ENCODE measurements at places on chromosomes 1 and 21. TPM values are rescaled to one million over a fixed set of nuclear protein-coding genes. Genes with fewer than 3 reads are reported as not detected.

The SLC22A15 gene
- total RNA-seq, result 36.0 TPM

GRCh38 chr21:32946654-32947053 is 79.1 kb upstream of the OLIG2 start:
- no peak for DNase-seq

- no peak for DNase-seq
Observed at GRCh38 chr1:70210820-70211219, 5.4 kb upstream of the LRRC40 start.

The BTBD8 gene
- 15.4 TPM for total RNA-seq

- no peak for DNase-seq
Observed at GRCh38 chr1:247496581-247497285, 38.8 kb upstream of the OR2B11 start.

- DNase-seq, result no peak
Observed at GRCh38 chr1:61481315-61481715, 243.6 kb downstream of the TM2D1 start.

Measured in spinal cord (tissue), 10 donors.